ENCODE measurements at places on chromosomes 7 and 10.

- DNase-seq: no peak
Measured at GRCh38 chr10:59654007-59654406, 55.6 kb downstream of the SLC16A9 start.

DNA sequence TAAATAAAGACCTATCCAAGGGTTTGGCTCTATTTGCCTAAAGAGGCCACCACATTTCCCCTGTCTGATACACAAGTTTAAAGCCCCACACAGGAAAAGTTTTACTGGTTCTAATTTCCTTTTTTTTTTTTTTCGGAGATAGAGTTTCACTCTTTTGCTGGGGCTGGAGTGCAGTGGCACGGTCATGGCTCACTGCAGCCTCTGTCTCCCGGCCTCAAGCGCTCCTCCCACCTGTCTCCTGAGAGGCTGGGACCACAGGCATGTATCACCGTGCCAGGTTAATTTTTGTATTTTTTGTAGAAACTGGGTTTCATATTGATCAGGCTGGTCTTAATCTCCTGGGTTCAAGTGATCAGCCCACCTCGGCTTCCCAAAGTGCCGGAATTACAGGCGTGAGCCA is 53.3 kb upstream of the ASAH2 start:
- DNase-seq: no peak

DNA sequence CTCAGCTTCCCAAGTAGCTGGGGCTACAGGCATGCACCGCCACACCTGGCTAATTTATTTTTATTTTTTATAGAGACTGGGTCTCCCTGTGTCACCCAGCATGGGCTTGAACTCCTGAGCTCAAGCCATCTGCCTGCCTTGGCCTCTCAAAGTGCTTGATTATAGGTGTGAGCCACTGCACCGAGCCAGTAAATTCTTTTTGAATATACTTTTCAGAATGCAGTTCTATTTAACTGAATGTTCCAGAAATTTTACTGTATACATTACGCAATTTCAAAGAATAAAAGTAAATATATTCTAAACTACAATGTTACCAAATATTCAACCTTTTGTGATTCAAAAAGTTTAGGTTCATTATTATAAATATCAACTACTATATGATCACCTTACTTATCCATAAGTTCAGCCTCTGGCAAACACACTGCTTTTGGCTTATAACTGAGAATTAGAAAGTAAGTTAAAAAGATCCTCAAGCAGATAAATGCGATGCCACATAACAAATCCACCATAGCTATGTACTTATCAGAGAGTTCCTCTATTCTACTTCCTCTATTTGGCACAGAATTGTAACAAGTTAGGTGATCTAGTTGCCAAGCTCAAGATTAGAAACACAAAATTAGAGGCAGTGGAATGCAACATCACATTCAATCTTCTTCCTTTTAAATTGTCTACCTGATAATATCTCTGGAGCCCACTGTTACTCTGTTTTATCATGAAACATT is 118.2 kb downstream of the ANK3 start:
- DNase-seq: no peak

- no peak for DNase-seq
Measured at GRCh38 chr10:77114181-77114821, 523.3 kb downstream of the KCNMA1 start.

DNA sequence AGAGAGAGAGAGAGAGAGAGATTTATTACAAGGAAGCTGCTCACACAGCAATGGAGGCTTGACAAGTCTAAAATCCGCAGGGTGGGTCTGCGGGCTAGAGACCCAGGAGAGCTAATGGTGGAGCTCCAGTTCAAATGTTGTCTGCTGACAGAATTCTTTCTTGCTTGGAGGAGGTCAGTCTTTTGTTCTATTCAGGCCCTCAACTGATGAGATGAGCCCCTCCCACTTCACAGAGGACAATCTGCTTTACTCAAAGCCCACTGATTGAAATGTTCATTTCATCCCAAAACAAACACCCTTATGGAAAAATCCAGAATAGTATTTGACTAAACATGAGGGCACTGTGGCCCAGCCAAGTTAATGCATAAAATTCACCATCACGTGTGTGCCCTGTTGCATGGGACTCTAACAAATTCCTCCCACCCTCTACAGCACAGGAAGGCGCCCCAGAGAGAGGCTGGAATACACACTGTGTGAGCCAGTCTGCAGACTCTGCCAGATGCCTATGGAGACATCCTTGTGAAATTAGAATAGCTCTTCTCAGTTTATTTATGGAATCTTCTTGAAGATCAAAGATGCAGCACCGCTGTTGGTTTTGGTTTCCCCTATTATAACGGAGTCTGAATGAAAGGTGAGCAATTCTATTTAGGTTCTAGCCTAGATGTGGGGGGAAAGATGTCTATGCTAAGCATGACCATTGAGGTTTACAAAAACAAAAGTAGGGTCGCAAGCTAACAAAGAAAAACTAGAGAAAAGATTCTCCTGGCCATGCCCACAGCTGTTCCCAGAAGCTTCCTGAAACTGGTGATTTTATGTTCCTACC is 123.0 kb upstream of the SFMBT2 start:
- no peak for DNase-seq

DNA sequence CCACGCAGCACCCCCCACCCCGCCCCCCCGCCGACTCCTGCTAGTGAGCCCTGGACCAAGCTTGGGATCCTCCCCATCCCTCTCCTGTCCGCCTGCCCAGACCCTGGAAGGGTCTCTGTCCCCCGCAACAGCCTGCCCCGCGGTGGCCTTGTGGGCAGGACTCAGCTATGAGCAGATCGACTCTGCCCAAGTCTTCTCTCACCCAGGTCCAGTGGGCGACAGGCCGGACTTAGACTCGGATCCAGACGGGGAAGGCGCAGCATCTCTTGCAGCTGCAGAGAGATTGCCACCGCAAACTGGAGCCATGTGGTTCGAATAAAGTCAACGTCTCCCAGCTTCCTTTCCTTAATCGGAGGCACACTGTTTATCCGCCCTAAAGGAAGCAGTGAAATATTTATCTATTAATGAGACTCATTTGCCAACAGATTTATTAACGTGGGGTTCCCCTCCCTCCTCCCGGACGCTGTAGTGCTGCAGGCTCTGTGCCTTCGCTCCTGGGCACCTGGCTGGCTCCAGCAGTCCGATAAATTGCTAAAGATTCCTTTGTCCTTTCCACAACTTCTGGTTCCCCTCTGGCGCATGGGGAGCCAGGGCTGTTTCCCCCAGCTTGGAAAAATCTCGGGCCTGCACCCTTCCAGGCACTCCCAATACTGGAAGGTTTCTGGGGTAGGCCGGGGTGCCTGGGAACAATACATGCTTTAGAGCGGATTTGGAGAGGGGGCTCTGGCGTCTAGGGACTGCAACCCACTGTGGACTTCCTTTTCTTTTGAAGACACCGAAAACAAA is 634 bp upstream of the HOXA7 start:
- DNase-seq: no peak

DNA sequence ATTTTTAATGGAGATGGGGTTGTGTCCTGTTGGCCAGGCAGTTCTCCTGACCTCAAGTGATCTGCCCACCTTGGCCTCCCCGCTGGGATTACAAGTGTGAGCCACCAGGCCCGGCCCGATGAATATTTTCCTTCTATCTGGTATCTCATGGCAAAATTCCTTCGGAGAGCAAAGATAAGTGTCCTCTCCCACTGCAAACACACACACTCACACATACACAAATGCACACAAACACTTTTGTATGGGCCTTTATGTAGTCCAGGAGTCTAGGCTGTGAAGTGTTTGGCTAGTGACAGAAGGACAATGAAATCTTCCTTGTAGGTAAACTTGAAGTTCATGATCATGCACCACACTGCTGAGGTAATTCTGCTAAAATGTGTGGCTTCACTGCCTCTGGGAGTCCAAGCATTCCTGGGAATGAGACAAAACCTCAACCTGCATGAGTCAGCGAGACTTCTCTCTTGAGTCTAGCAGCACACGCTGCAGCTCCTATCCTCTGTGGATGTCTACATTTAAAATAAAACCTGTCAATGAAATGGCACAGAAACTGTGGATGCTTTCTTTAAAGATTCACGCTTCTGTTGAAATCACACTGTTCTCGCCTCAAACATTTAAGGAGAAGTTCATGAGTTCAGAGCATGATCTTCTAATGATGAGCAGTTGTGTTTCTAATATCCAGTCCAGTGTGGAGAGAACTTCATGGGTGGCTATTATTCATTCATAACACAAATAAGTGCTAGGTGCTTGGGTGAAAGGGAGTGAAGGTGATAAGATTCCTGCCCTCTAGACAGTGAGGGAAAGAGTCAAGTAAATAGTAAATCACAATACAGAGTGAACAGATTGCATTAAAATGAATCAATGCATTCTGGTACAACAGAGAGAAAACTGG is 96.5 kb downstream of the NRP1 start:
- DNase-seq: no peak

All from NCI-H187 (cell line).